Activated CD8-positive, alpha-beta memory T cell treated with anti-CD3 and anti-CD28 coated beads for 1 hour (primary cell): ENCODE measurements at places on chromosomes 6 and 20.

- DNase-seq, result no peak
Observed at GRCh38 chr6:126535138-126535537, 195.2 kb downstream of the CENPW start.

DNA sequence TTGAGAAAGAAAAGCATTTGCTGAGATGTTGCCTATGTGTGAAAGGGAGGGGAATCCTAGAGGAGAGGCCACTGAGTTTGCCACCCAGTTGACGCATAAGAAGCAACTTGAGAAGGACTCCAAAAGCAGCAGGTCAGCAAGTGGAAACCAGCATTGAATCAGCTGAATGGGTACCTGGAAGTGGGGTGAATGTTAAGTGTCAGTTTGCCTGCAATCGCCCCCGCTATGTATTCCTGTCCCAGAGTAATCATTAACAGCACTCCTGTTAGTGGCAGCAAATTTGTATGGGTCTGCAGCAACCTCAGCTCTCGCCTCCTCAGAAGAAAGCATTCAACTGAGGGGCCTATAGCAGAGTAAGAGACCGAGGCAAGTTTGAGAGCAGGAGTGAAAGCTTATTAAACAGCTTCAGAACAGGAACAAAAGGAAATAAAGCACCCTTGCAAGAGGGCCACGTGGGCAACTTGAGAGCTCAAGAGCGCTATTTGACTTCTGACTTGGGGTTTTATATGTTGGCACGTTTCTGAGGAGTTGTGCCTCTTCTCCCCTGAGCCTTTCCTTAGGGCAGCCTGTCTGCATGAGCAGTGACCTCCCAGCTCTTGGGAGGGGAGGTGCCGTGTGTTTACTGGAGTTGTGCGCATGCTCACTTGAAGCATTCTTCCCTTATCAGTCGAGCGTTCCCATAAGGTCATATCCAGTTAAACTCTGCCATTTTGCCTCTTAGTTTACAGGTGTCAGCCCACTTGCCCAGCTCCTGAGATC lies 122.6 kb upstream of the PHACTR1 start:
- no peak for DNase-seq

GRCh38 chr6:38542031-38542430 lies 97.7 kb downstream of the BTBD9 start:
- DNase-seq, result no peak

DNA sequence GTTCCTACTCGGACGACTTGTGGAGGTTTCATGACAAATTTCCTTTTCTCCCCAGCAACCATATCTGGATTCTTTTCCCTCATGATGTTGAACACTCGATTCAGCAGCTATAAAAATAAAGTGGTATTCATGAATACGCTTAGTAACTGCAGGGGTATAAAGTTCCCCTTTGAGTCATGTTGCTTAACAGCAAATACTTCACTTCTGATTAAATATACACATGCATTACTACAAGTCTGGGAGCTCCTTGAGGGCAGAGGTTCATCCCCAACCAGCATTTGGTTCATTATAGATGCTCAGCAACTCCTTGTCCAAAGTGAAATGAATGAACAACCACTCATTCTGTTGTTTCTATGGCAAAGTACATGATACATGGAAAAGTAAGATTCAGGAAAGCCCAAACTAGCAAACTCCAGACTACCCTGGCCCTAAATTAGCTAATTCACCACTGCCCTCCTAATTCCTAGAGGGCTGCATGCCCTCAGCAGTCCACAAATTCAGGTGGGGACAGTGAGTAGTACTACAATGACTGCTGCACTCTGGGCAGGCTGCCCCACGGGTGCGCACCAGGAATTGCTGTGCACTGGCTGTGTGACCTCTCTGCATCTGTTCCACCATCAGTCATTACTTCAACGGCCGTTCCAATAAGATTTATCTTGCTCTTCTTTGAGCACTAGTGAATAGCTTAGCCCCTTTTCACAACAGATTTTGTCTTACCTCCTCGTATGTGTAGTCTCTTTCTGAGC lies 15.2 kb downstream of the EIF2S2 start:
- DNase-seq, result no peak

- DNase-seq, result no peak
Observed at GRCh38 chr6:136337606-136338005, 48.0 kb upstream of the BCLAF1 start.
